ENCODE measurements at places on chromosomes 16 and 17.

DNA sequence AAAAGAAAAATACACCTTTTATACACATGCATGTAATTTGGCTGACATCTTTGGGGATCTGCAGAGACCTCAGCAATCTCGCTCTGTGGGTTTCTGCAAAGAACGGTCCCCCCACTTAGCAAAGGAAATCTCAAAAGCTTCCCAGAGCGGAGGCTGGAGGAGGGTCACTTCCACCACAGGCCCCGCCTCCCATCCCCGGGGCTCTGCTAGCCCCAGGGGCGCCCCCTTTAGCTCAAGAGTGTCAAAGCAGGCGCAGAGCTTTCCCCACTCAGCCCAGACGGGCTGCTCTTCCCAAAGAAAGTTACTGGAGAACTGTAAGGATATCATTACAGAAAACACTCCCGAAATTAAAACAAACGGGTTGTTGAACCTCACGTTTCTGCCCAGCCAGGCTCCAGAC is 11.4 kb downstream of the SLC13A5 start:
- peak; percentile 72 for DNase-seq

GRCh38 chr16:24024971-24025370 is 189.2 kb downstream of the PRKCB start:
- DNase-seq: no peak

DNA sequence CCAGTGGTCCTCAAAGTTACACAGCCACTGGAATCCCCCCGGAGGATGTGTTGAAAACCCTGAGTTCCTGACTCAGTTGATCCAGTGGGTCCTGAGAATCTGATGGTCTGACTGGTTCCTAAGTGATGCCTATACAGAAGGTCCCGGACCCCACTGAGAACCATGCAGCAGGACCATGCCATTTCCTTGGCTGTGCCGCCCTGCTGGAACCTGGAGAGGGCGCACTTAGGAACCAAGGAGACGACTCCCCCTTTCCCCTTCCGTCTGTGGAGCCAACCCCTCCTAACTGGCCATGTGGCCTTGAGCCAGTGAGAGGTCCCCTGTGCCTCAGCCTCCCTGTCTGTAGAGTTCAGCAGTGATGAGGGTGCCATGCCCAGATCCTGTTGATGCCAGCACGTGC is 22.0 kb downstream of the C16orf74 start:
- no peak for DNase-seq

- DNase-seq: peak; percentile 64
These were observed 18.6 kb downstream of the COG7 start for GRCh38 chr16:23434380-23434779.

DNA sequence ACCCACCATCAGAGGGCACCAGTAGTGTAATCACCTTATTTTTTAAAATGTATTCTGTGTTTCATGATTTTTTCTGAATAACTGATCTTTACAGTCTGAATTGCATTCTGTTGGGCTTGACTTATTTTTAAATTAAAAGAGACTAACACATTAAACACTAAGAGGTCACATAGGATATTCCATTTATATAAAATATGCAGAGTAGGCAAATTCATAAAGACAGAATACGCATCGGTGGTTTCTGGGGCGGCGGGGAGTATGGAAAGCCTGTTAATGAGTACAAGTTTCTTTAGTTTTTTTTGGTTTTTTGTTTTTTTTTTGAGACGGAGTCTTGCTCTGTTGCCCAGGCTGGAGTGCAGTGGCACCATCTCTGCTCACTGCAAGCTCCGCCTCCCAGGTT is 366.3 kb downstream of the WWOX start:
- DNase-seq: no peak
